Mucosa of descending colon (tissue), 3 donors: ENCODE measurements at places on chromosomes 11 and 22.
A peak's percentile ranks its signal among the peaks of the same experiment; 100 is the strongest.

GRCh38 chr11:114616516-114616915, 20.9 kb upstream of the NXPE4 start:
- DNase-seq = peak; percentile 0

DNA sequence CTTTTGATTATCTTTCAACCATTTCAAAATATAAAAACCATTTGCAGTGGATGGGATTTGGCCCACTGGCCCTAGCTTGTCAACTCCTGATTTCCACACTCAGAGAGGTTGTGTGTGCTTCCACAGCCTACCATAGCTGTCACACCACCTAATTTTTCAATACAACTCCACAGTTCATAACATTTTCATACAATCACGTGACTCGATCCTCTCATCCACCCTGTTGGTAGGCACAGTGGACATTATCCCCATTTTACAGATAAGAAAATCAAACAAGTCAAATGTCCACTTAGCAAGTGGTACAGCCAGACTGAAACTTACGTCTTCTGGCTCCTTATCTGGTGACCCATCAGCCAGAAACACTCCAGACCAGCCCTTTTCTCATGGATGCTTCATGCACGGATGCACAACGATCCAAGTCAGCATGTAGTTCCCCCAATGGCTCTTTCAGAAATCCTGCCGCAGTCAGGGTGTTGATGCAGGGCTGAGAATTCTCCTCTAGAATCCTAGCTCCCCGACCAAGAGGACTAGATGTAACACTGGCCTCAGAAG, 88.0 kb downstream of the ABTB2 start:
- no peak for DNase-seq

GRCh38 chr11:67500484-67500821, 4.7 kb downstream of the PITPNM1 start:
- DNase-seq = no peak

GRCh38 chr11:68009391-68010089, 587 bp upstream of the ALDH3B1 start:
- DNase-seq = peak; percentile 44

DNA sequence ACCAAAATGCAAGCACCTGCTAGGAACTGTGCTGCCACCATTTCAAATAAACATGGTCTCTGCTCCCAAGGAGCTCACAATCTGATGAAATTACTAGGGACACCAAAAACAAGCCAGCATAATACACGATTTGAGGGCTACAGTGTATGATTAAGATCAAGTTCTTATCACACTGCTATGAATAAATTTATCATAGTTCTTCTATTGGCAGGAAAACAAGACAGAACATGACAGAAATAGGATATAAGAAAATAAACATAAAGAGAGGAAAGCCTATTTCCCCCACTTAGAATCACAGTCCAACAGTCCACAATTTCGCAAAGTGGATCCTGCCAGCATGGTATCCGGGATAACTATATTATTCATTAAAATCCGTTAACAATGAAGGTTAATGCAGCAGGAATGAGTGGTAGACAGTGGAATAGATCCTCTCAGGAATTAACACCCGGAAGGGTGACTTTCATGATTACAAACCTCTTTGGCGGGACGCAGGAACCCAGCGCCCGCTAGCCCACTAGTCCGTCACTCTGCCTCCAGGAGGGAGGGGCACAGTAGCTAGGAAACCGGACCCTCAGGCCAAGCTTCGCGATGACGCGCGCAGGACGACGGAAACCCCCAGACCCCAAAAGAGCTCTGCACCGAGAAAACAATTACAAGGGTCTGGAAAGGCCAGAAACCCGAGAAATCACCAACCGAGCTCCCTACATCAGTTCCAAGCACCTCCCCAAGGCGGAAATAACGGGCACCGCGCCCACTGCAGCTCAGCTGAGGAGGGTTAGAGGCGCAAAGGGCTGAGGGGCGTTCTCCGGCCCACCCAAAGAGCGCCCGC, 607 bp downstream of the CCDC82 start:
- no peak for DNase-seq

DNA sequence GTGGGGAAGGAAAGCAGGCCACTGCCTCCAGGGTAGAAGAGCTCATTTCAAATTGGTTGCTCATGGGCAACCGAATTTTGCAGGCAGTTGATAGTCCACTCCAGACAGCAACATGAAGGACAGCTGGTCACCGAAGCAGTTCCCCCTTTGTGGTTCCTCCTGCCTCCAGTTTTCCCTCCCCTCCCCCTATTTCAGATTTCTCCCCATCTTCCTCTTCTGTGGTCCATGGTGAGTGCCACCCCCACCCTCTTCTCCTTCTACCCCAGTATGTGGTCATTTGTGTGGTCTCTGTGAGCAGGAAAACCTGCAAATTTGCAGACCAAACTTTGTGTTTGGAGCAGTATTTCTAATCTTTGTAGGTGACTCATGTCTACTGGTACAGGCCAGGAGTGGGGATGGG, 38.2 kb upstream of the PAK1 start:
- no peak for DNase-seq

- DNase-seq = peak; percentile 42
These were observed 421.6 kb downstream of the METTL15 start for GRCh38 chr11:28529540-28530410.

DNA sequence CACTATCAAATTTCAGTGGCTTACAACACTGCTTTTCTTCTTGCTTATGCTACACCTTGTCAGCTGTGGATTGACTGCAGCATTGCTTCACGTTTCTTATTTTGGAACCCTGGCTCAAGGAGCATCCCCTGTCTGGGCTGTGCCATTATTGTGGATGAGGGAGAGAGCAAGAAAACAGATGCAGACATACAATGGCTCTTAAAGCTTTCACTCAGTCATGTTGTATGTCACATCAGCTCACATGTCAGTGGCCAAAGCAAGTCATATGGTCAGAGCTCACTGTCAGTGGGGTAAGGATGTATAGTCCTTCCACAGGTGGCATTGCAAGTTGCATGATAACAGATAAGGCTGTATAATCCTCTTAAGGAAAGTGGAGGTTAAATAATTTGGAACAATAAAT, 10.0 kb downstream of the ARHGEF12 start:
- DNase-seq = no peak

DNA sequence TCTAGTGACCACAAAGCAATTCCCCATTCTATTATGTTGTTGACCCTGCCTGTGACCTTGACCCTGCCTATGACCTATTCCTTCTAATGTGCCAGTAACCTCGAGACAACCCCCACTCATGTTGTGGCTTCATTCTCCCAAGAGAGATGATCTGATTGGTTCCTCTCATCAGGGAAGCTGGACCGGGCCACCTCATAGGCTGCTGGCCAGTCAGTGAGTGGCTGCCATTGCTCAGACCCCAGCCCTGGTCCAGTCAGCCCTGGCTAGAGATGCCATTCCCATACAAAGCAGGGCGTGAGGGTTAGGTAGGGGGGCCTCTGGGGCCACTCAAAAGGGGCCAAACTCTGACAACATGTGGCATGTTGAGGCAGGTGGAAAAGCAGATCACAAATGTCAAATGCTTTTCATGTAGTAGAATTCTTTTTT, 11.9 kb downstream of the SLC29A2 start:
- DNase-seq = no peak

DNA sequence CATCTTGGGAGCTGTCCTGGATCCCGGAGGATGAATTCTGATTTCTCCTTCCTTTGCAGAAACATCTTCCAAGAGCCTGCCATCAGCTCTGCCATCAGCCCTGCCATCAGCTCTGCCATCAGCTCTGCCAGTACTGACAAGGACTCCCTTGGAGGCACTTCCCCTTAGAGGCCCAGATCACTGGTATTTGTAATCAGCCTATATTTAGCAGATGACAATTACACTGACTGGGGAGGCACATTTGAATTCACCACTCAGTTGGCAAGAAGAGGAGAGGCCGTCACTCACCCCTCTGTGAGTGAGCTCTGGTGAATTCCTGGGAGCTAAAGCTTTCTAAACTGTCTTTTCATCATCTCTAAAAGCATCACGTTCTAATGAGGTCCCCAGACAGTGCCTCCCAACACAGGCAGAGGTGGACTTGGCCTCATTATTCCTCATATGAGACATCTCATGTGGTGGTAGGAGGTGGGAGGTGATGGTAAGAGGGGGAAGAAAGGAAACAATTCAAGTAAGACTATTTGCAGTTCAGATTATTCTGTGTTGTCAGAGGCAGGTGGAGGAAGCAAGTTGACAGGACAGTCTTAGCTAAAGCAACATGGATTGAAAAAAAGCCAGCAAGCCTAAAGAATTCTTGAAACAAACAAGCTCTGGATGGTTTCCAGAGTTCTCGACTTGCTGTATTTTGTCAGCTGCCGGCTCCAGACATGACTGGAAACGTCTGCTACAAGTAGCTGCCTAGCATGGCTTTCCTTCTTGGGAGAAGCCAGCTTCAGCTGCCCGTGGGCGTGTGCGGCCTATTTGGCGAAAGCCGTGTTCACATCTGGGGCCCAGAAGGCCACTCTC, 771.7 kb downstream of the TBC1D22A start:
- peak; percentile 5 for DNase-seq

DNA sequence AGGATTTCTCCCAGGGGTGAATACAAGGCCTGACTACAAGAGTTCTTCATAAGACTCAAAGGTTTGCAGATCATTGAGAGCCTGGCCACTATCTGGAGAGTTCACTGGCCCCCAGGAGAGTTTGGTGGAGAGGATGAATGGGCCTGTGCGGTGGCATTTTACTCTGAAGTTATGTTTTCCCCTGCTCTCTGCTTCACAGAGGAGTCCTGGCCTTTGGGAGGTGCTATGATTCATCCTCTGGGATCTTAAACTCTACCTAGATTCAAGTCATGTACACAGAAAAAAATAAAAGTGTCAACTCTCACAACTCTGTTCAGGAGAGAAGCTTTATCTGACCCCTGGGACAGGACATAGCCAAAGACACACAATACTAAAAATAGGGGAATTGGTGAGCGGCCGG, 159.1 kb upstream of the CARD18 start:
- no peak for DNase-seq

DNA sequence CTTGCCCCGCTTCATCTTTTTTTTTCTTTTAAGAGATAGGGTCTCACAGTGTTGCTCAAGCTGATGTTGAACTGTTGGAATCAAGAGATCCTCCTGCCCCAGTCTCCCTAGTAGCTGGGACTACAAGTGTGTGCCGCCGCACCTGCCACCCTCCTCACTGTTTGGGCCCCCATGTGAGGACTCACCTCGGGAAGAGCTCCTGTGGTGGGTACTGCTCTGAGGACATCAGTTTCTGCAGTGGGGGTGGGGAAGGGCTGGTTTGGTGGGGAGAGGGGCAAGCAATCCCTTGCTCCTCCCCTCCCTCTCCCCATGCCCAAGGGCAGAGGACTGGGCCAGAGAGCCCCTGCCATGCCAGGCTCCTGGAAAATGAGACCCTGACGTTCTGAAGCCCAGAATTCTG, 1.5 kb upstream of the SLC16A8 start:
- peak; percentile 28 for DNase-seq

- DNase-seq = no peak
These were observed 184.2 kb downstream of the FAM76B start for GRCh38 chr11:95605271-95605940.

DNA sequence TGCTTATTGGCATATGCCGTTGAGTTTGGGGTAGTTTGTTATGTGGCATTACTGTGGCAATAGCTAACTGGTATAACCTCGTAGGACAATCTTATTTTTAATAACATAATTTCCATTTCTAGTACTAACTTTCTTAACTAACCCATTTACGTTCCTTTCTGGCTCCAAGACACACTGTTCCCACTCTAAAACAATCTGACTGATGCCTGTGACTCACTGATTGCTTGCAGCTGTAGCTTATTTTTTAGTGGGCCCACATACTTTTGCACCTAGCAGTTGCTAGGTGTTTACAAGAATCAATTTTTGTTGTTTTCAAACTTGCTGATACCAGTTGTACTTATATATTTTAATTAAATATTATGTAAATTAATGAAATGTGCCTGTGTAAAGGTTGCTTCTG, 52.2 kb downstream of the FAT3 start:
- no peak for DNase-seq

DNA sequence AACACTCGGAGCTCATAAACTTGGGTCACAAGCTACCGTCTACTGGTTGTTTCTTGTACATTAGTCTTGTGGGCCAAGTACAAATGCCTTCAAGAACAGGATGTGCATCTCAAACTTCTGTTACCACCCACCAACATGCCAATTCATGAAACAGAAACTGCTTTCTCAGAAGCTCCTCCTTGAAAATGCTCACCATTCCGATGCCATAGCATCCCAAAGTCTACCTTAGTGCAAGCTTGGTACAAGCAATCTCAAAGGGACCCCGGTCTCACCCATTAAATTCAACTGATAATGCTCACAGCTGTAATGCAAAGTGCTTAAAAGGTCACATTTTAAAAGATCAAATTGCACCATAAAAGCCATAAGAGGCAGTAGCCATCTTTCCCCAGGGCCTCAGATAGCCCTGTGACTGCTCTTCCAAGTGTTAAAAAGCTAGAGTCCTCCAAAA, 31.8 kb upstream of the CCDC34 start:
- no peak for DNase-seq

- no peak for DNase-seq
These were observed 15.3 kb downstream of the OR51M1 start for GRCh38 chr11:5398936-5399335.
